ENCODE measurements at places on chromosomes 16 and 17.

DNA sequence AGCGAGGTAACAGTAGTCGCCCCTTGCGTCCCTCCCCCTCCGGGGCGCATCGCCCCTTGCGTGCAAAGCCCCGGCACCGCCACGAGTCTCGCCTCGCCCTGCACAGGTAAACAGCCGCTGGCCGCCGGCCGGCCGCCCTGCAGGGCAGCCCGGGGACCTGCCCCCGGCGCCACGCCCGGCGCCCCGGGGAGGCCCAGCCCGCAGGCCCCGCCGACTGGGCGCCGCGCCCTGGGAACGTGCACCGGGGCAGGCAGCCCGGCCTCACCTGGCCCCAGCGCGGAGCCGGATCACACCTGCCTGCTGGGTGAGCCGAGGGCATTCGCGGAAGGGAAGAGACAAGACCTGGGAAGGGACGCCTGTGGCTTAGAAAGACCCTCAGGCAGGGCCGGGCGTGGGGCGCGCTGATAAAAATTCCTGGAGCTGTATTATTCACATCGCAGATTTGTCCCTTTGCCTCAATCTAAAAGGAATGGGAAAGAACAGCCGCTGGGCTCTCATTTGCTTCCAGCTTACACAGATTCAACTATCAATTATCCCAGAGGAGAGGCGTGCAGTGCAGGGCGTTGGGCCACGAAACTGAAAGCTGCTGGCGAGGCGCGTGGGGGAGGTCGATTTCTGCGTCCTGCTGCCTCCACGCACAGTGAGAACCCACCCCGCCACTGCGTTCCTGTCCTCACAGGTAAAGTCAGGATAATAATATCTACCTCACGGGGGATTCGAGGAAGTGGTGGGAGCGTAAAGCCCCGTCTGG is 451.9 kb downstream of the SLC39A11 start:
- DNase-seq: no peak

DNA sequence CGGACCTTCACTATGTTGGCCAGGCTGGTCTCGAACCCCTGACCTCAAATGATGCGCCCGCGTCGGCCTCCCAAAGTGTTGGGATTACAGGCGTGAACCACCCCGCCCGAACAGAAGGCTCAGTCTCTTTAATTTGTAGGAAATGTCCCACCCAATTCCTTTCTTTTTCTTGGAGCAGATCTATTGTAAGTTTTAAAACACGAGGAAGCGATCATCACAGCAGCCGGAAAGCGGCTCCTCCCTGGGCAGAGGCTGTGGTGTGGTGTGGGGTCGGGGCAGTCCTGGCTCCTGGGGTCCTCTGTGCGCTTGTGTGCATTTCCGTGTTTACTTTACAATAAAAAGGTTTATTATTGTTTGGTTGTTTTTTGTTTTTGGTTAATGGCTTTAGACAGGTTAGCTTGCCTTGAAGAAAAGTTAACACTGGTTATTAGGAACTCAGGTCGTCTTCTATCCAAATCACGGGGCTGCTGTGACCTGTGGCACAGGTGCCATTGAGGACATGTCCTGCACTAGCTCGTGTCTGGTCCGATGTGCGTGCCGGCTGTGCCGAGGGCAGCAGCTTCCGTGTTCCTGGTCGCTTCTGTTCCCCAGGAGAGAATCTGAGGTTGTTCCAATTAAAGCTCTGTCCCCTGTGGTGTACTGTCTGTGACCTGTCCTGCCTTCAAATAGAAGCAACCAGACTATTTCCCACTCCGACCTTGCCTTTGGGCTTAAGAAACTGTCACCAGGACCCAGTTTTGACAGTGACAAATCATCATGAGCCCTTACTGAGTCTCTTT is 83.1 kb downstream of the SEC14L1 start:
- no peak for DNase-seq

DNA sequence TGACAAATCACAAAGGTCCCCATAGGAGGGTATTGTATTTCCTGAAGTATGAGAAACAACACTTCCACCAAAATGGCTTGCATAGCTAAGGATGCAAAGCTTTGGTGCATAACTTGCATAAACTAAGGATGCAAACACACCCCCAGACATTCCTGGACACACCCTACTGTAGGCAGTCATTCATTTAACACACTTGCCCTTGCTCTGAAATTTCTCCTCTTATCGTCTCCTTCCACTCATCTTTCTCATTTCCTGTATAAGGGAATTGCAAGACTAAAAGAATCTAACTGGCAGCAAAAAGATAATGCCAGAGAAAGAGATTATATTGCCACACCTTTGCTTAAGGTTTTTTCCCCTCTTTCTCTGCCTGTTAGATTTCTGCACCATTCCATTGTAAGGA is 28.3 kb downstream of the CHD9 start:
- DNase-seq: no peak

DNA sequence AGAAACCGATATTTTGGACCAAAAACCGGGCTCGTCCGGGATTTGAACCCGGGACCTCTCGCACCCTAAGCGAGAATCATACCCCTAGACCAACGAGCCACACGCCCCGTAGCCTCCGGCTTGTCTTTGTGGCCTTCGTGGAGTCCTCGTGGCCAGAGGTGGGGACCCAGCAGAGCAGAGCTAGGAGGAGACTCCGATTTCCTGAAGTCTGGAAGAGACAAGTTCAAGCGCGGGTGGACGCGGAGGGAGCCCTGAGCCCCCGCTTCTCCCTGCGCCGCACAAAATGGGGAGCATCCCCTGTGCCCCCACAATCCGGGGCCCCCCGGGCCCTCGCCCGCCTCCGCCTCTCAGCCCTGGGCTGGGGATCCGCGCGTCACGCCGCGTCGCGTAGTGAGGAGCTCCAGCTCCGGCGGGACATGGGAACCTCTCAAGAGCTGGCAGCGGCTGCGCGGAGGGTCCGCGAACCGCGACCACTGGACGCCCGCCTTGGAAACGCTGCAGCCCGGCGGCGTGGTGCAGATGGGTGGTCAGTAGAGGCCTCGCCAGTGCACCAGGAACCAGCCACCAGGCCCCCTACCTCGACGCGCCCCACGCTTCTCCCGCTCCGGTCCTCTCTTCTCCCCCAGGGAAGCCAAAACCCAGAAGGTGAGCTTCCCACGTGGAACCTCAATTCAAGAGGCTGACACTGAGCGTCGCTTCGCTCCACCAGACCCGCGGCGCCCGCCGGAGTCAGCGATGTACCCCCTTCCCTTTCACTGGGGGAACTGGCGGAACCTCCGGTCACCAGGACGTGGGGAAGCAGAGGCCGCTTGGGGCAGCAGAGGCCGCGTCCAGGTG is 5.2 kb upstream of the OR1F1 start:
- DNase-seq: peak; percentile 64

All from stimulated activated CD8-positive, alpha-beta memory T cell treated with anti-CD3 and anti-CD28 coated beads, Interleukin-7, amount 100 ng/mL, for 48 hours (primary cell).